Activated CD4-positive, alpha-beta T cell treated with anti-CD3 and anti-CD28 coated beads for 36 hours (primary cell): ENCODE measurements at places on chromosomes 4 and X.

- DNase-seq = no peak
Observed at GRCh38 chr4:17072483-17072882, 174.0 kb upstream of the LDB2 start.

DNA sequence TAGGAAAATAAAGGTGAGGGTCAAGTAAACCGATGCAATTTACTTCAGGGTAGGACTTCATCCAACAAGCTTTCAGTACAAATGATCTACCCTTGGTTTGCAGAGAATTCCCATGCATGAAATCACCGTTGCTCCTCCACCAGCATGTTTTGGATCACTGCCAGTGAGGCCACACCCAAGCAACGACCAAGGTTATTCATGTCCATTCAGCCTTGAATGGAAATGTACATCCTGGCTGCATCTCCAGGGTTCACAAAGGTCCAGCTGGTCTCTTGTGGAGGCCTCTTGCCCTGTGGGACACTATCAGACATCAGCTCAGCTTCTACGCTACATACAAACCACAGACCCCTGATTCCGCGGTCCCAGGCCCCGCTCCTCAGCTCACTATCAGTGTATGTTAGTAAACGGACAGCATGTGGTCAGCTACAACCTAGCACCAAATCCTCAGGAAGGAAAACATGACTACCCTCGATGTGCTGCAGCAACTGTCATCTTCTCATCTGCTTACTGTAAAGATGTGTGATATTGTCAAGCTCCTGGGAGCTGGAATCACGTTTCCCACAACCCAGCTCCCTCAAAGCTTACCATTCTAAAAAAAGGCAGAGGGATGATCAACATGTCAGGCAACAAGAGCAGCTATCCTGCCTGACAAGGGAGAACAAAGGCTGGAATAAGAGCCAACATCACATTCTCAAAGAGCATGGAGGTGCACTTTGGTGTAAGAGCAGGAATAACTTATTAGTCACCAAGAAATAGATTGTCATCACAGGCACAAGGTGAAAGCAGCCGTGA, 4.9 kb downstream of the LYAR start:
- DNase-seq = no peak

DNA sequence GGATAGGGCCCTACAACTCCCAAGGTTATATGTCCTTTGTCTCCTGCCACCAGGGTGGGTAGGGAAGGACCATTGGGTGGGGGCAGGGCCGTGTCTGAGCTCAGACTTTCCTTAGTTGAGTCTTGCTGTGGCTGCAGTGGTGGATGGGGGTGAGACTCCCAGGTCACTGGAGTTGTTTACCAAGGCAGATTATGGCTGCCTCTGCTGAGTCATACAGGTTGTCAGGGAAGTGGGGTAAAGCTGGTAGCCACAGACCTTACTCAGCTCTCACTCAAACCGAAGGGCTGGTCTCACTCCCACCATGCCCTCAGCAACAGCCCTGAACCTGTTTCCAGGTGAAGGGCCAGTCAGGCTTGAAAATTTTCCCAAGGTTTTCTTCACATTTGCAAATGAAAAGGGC, 58.8 kb upstream of the FAAH2 start:
- DNase-seq = peak; percentile 48

- DNase-seq = no peak
Observed at GRCh38 chr4:121344098-121344497, 36.7 kb downstream of the QRFPR start.

DNA sequence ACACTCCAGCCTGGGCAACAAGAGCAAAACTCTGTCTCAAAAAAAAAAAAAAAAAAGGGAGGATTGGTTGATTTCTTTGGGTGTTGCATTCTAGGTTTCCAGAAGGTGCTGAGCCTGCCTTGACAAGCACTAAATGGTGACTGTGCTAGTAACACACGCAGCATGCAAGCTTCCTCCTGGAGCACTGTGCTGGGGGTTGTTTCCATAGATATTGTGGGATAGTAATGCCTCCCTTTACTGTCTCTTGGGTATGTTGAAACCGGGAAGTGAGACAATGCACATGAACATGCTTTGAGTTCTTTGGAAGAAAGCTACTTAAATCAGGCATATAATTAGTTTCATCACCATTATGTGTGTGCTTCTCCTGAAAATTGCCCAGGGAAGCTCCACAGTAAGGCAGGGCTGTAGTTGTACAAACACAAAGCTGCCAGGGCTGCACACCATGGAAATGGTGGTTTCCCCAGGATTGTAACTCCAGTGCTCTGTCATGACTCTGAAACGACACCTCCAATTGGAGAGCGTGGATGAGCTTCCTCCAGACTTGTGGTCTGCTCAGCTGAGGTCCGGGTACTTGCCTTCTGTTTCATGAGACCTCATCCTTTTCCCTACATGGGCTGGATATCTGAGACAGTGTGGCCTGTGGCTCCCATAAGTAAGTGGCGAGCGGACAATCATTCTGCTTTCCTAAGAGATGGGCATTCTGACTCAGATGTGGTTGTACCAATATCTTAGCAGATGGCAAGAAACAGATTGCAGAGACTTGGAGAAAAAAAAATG, 31.5 kb upstream of the STOX2 start:
- no peak for DNase-seq

GRCh38 chr4:16289897-16290554, 63.8 kb upstream of the TAPT1 start:
- no peak for DNase-seq

GRCh38 chr4:81472281-81473182, 825 bp upstream of the RASGEF1B start:
- peak; percentile 56 for DNase-seq

- DNase-seq = no peak
Observed at GRCh38 chr4:124745985-124746801, 33.7 kb upstream of the ANKRD50 start.

DNA sequence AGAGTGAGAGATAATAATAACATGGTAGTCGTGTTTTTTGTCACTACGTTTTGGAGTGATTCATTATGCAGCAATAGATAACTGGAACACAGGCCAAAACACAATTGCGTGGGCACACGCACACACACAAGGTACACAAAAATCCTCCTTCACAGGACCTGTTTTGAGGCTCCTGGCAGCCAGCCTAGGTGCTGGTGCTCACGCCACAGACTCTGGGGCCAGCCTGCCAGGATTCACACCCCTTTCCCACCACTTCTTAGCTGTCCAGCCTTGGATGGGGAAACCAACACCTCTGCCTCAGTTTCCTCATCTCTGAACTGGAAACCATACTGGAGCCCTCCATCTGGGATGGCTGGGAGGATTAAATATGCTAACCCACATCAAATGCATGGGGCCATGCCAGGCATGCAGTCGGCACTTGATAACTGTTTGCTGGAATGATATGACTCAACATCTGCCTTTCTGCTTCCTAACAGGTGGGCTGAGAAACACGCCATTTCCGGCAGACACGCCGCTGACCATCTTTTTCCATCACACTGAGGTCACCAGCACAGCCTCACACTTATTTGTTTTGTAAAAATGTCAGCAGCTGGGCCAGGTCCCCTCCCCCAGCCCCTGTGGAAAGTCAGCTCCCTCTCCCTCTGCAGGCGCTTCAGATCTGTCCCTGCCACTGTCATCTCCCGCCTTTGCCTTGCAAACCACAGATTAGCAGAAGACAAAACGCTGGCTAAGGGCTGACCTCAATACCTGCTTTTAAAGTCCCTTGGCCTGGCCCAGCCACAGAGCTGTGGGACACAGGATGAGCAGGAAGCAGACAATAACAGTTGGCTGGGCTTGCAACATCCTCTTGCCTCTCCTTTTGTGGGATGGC, 237.5 kb downstream of the BCOR start:
- peak; percentile 92 for DNase-seq

DNA sequence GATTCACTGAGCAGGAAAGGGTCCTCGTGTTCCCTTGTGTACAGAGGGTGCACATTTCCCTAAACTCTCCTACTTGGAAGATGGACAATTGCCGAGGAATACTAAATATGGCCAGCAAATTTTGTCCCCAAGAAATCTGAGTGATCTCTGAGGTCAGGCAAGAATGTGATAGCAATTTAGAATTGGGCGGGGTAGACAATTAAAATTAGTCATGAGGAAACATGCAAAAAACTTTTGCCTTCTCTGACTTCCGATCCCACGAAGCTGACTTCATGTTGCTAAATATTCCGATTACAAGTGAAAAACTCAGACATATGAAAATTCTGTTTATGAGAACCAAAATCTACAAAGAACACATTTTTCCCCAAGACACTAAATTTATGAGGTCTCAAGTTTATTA, 453.9 kb upstream of the ZFP42 start:
- DNase-seq = no peak

GRCh38 chr4:11608992-11609391, 180.3 kb upstream of the HS3ST1 start:
- DNase-seq = no peak

GRCh38 chr4:144734522-144734921, 88.6 kb downstream of the HHIP start:
- no peak for DNase-seq

- no peak for DNase-seq
Observed at GRCh38 chrX:103779141-103779789, 2.6 kb downstream of the PLP1 start.

DNA sequence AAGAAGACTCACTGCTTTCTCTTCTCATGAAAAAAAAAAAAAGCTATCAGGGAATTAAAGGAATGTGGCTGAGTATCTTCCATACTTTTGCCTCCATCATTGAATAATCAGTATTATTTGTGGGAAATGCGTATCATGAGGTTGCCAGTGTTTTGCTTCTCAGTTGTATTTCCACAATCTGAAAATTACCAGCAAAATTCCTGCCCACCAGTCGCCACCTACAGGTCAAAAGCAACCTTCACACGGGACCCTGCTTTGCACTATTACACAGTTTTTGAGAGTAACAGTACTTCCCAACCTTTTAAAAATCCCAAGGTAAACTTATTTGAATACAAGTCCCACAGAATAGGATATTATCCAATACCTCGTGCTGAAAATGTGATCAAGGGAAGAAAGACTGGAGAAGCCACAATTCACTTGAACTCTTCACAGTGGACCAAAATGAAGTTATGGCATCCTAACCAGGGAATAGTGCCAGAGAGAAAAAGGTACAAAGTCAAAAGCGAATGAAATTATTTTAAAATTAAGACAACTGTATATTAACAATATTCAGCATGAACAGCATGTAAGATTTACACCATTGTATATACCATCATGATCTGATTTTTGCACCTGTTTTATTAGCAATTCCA, 30.4 kb downstream of the PGRMC1 start:
- DNase-seq = peak; percentile 35

- no peak for DNase-seq
Observed at GRCh38 chr4:184347251-184348239, 126.8 kb downstream of the IRF2 start.

DNA sequence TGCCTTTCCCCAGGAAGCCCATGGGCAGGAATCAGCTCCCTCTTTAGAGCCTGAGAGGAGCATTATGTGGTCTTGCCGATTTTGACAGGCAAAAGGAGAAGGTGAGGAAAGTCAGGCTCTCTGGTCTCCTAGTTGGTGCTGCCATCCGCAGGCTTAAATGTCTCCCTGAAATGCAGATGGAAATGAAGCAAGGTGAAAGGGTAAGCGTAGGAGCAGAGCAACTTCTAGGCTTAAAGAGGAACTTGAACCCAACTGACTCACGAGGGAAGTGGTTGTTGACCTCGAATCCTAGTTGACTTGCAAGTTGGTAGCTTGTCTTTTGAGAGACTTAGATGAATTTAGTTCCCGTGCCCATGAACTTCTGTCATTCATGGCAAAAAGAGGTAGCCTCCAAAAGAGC, 205.9 kb downstream of the PTTG2 start:
- DNase-seq = no peak

DNA sequence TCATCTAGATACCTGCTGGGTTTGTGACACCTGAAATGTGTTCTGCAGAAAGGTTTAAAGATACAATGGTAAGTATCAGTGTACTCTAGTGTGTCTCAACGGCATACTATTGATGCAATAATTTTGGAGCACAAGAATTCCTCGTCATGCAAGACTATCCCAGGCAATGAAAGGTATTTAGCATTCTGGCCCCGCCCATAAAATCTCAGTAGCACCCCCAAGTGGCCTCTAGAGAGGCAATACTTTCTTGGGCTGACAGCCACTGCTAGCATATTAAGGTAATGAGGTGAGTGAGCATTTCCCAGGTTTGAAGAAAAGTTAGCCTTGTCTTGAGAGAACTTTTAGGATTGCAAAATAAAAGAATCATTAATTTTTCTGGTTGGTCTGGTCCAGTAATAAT, 24.0 kb downstream of the TAB3 start:
- DNase-seq = peak; percentile 24

- no peak for DNase-seq
Observed at GRCh38 chr4:3829956-3830773, 64.0 kb downstream of the ADRA2C start.

DNA sequence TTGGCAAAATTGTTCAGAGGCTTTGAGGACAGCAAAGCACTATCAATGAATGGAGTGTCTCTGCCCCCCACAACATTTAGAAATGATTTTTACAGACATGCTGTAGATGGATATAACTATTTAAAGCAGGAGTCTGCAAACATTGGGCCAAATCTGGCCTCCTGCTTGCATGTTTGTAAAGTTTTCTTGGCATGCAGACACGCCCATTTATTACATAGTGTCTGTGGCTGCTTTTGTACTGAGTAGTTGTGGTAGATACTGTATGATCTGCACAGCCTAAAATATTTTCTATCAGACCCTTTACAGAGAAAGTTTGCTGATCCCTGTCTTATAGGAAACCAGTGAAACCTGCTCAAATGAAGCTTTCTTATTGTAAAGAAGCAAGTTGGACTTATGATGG, 45.5 kb upstream of the PHEX start:
- DNase-seq = no peak

- DNase-seq = no peak
Observed at GRCh38 chr4:81714291-81714690, 242.6 kb upstream of the RASGEF1B start.

- DNase-seq = no peak
Observed at GRCh38 chr4:79078339-79078738, 139.1 kb upstream of the PAQR3 start.

DNA sequence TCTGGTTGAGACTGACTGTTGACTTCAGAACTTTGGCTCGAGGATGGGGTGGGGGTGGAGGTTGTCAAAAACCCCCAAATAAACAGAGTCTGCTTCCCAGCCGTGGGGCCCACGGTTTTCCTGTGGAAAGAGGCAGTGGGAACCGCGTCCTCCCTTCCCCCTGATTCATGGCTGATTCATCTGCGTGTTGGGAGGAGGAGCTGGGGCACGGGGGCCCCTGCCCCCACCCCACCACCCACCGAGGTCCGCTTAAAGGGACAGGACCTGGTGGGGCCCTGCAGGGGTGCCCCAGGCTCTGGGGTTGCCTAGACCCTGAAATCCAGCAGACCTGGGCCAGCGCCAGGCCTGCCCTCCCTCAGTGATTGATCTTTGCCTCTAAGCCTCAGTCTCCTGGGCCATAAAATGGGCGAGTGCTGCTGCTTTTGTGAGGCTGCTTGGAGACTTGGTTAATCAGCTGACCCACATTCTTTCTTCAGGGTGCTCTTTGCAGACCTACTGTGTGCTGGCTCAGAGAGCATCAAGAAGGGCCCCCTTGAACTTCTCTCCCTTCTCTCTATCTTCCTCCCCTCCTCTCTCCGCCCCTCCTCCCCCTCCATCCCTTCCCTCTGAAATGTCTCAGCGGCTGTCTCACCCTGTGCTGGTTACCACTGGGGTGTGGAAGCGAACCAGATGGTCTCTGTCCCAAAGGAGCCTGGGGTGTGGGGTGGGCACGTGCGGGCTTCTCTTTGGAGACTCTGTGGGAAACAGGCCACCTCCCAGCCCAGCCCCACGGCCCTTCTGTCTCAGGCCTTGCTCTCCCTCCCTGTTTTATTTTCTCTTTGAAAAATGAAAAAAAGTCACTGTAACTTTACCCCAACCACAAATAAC, 9.1 kb downstream of the HTRA3 start:
- DNase-seq = no peak
